Smooth muscle cell of the brain vasculature (primary cell): ENCODE measurements at places on chromosomes 5 and 9.

DNA sequence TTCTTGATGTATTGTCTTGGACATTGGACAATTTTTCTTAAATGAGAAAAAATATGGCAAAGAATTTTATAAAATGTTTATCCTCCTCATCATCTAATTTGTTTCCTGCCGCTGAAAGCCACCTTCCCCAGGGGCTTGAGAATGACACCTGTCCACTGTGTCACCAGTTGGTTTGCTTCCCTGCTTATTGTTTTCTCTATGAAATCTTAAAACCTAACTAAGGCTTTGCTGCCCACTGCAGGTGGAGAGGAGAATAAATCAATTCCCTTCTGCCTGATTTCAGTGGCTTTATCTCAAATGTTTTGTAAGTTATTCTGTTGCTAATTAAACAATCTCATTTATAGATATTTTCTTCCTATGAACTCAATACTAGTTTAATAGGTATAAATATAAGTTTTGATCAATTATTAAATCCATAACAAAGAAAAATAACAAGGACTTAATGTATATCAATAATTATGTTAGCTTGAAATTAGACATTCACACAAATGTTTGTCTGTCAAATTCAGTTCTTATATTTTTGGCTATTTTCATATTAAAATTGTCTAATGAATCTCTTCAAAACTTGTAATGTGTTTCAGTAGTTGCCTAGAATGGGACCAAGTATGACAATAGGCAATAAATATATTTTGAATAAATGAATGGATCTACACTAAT is 822.5 kb downstream of the PTPRD start:
- DNase-seq: peak; percentile 12

GRCh38 chr5:137564398-137564961 is 65.4 kb upstream of the SPOCK1 start:
- no peak for DNase-seq

DNA sequence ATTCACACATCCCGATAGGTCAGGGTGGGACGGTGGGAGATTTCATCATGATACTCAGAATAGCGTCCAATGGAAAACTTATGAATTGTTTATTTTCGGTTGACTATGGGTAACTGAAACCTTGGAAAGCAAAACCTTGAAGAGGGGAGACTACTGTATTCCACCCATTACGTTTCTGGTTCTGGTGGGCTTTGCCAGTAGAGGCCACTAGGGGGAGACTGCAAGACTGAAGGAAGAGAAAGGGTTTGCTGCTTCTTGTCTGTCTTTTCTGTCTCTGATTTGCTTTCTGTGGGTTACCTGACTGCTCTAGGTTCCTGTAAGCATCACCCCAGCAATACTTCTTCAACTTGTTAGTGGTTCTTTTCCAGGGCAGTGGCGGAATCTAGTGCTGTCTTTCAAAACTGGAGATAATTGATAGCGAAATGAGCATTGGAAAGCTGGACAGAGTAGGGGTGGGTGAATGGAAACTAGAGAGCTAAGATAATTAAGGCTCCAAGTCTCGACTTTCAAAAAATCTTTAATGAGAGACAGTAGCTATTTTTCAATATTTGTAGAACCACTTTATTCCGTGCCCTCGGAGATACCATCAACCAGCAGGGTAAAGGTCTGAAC is 27.0 kb downstream of the GRIN3A start:
- DNase-seq: no peak

DNA sequence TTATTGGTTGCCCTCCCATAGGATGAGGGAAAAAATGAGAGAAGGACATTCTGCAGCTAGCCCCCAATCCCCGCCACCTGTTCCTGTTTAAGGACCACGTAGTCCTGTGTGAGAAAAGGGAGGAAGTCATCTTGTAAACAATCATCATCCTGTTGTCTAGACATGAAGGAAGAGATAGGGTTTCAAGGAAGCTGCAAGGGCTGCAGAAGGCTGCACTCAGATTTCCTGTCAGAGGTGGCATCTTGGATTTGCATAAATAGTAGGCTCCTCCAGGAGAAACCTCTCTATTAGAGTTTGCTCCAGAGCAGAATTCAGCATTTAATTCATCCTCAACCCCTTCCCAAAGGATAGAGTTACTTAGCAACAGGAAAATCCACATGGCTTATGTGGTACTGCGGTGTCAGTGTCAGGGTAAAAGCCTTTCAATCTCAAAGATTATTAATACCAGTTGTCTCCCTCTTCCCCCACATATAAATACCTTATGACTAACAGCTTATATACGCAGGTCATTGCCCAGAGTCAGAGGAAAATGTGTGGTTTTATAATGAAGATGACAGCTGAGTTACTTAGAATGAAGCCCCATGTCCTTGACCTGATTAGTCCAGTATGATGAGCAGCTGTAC is 4.6 kb upstream of the DNAJC18 start:
- DNase-seq: no peak

DNA sequence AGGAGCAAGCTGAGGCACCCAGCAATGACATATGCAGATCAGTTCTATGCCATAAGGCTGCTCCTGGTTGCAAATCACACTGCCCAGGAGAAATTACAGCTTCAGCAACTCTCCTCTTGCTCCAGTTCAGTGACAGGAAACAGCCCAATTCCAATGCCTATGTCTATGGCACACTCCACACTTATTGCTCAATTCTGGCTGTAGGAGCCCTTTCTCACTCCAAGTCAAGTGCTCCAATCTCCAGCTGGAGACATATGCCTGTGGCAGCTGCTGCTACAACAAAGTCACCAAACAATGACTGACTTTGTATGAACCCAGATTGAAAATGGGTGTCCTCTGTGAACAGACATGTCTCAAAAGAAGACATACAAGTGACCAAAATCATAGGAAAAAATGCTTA is 31.8 kb upstream of the PLCXD3 start:
- no peak for DNase-seq

- no peak for DNase-seq
Measured at GRCh38 chr5:50547303-50547702, 106.2 kb upstream of the EMB start.

GRCh38 chr5:170466988-170467707 is 36.7 kb upstream of the KCNIP1 start:
- peak; percentile 35 for DNase-seq

- DNase-seq: no peak
Measured at GRCh38 chr5:83322273-83322924, 149.1 kb upstream of the VCAN start.
